Vagina (tissue), 2 donors: ENCODE measurements at places on chromosomes 4 and X.

GRCh38 chr4:72243641-72244040, 211.8 kb downstream of the NPFFR2 start:
- DNase-seq, result no peak

DNA sequence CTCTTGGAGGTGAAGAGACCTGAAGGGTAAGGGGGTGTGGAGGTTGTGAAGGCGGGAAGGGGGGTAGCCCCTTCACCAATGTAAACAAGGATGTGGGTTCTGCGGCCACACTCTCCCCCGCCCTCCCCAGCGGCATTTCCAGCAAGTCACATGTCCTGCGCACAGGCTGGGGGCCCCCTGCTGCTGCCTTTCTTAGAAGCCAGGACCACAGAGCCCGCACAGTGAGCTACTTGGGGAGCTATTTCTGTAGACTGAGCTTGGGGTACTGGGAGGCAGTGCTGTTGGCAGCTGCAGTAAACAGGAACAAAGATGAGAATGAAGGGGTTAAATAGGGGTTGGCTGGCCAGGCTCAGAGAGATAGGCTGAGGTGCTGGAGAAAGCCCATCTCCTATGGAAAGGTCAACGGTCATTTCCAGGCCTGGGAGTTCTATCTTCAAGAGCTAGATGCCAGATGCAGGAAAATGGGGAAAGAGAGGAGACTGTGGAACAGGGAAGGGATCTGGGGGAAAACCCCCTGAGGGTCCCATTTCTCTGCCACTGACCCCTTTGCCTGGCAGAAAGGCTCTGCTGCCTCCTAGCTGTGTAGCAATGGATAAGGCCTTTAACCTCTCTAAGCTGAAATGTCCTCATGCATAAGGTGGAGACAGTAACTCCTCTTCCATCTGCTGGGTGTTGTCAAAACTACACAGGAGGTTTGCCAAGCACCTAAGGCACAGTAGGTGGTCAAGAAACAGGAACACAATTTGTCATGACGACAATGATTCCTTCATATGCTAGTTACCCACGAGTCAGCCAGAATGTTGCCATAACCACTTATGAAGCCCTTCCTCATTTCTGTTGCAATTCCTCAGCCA, 18.5 kb upstream of the PIM2 start:
- DNase-seq, result no peak

GRCh38 chr4:99828477-99828876, 11.8 kb downstream of the DAPP1 start:
- no peak for DNase-seq

DNA sequence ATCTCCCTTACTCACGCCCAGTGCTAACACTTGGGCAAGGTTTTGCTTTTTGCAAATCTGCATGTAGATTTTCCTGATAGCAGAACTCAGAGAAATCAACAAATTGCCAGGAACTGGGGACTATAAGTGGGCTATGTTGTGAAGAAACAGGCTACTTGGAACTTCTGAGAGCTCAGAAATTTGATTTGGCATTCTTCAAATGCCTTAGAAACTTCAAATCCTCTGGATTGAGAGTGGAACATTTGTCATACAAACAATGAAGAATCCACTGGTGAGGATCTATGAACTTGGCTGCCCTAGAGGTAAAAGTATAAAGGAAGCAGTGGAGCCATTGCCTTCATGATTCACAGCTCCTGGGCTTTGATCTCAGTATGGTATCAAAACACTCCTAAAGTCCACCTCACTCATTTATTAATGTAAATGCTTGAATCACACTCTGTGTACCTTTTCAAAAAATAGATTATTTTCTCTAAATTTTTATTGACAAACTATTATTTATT, 126.0 kb downstream of the GLRA3 start:
- DNase-seq, result no peak

GRCh38 chr4:189187531-189188052, 753.1 kb upstream of the FRG1 start:
- DNase-seq, result no peak

DNA sequence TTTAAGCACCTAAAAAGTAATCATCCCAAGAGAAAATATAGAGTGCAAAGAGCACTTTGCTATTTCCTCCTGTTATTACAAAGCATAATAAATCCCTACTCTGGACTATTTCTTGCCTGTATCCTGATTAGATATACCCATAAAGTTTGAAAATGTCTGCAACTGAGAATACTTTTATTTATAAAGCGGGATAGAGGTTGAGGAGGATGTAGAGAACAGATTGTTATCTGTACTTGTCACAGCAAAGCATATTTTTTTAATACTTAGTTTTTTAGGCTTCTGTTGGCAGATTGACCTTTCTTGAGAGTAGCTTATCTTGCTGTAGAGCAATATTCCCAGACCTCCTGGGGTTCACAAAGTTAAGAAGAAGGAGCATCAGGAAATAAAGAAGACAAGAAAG, 396.1 kb downstream of the KCNIP4 start:
- DNase-seq, result no peak

GRCh38 chr4:108709234-108709633, 53.6 kb downstream of the ETNPPL start:
- no peak for DNase-seq

GRCh38 chrX:154815274-154815818, 10.1 kb upstream of the MPP1 start:
- no peak for DNase-seq

GRCh38 chrX:56563231-56564161, at the start of gene UBQLN2:
UBQLN2 (plus strand) TSS chrX:56563627; CDS start chrX:56563874, 247 bp downstream.
- no peak for DNase-seq

DNA sequence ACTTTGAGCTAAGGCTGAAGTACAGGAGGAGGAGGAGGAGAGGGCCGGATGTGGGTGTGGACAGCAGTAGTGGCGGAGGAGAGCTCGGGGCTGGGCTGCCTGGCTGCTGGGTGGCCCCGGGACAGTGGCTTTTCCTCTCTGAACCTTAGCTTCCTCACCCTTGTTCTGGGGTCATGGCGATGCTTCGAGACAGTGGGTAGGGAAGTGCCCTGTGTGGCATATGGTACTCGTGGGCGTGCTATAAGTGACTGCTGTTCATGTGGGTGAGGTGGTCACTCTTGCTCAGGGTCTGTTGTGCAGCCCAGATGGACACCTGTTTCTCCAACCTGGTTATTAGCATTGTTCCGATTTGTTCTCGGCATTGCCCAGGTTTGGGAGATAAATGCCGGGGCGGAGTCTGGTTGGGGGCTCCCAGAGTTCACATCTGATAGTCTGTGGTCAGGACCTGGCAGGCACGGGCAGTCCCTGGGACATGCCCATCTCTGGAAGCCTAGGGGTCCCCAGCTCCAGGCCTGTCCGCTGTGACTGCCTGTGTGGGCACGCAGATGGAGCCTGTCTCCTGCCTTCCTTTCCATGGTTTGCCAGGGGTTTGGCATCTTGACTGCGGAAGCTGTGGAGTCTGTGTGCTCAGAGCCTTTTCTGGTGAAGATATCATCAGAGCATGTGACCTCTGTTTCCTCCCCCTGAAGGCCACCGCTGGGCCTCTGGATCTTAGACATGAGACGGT, 4.9 kb upstream of the CPZ start:
- no peak for DNase-seq

DNA sequence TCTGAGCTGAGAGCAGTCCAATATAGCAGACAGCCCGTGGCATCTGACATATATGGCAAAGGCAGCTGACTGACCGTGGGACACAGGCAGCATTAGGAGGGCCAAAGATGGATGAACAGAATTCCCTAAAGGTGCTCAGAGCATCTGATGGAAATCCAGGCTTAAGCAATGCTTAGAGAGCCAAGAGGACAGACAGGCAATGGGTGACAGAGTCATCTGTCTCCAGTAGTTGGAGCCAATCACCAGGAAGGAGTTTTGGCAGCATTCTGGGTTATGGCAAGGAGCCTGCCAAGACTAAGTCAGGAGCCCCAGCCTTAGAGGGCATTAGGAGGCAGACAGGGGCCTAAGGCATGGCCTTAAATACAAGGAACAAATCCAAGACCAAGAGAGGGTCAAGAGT, 153.3 kb upstream of the USP9X start:
- no peak for DNase-seq

DNA sequence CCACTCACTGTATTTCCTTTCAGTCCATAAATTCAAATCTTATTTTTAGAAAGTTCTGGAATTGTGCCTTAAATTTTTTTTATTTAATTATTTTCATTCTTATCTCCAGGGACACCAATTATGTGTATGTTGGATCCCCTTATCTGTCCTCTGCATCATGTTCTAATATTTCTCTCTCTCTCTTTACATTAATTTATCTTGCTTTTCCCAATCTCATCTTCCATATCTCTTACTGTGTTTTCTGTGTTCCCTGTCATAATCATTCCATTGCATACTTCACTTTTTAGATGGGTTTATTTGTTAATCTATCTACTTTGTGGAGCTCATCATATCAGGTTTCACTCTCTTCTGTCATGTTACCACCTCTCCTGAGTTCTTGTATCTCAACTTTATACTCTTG, 37.4 kb downstream of the PPP2R2C start:
- DNase-seq, result no peak

DNA sequence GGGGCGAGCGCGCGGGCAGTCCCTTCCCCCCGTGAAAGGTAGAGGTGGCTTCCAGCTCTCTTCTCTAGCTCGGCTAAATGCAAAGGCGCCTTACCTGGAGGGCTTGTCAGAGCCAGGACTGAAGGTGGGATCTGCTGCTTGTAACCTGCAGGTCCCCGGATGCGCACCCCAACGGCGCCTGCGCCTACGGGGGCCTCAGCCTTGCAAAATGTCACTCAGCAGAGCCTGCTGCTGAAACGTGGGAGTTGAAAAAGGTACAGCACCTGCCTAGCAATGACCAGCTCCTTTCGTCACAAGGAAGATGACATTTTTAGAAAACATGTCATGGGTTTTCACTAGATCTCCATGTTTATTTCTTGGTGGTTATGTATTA, 583 bp downstream of the ABHD18 start:
- no peak for DNase-seq

- no peak for DNase-seq
Measured at GRCh38 chrX:16807976-16808542, 21.8 kb downstream of the TXLNG start.

- no peak for DNase-seq
Measured at GRCh38 chr4:54209617-54210016, 19.5 kb upstream of the PDGFRA start.

DNA sequence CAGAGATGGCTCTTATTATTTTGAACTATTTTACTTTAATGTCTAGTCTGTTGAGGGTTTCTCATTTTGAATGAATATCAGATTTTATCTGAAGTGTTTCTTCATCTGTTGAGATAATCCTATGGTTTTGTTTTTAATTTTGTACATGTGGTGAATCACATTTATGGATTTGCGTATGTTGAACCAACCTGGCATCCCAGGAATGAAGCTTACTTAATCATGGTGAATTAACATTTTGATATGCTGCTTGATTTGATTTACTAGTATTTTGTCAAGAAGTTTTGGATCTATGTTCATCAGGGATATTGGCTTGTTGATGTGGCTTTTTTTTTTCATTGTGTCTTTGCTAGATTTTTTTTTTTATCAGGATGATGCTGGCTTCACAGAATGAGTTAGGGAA, 2390.9 kb downstream of the PCDH7 start:
- no peak for DNase-seq

GRCh38 chrX:106300239-106300638, 132.1 kb downstream of the PWWP3B start:
- DNase-seq, result no peak

- no peak for DNase-seq
Measured at GRCh38 chr4:142776026-142776425, 70.1 kb downstream of the INPP4B start.

- DNase-seq, result no peak
Measured at GRCh38 chr4:85747882-85748491, 273.0 kb downstream of the ARHGAP24 start.

- DNase-seq, result no peak
Measured at GRCh38 chr4:153502584-153502983, 36.4 kb downstream of the TMEM131L start.

DNA sequence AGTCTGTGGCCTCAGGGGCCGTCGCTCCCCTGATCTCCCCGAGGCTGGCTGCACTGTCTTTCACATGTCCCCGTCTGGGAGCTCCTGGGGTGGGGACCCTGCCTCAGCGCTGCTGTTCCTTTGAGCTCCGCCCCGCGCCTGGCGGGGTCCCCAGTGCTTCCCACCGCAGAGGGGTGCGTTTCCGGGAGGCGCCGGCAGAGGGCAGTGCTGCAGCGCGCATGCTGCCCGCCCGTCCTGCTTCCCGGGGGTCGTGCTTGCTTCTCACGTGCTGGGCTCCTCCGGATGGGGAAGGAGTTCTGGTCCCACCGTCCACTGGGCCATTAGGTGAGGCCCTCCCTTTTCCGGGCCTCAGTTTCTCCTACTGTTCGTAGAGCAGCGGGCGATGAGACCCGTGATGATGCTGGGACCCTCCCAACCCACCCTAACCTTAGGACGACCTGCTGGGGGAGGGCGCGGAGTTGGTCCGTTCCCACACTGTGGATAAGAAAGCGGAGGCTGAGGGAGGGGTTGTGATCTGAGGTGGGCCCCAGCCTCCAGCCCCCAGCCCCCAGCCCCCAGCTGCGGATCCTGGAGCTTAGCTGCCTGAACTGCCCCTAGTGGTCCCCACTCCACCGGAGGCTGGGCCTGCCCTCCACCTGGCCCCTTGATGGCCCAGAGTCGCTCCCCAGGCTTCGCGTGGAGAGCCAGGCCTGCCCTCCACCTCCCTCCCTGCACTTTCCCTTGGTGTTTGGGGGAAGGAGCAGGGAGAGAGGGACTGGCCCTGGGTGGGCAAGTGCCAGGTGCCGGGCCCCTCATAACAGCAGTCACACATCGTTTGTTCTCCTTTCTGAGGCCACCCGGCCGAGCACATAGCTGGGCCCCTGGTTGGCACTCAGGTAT, 15.3 kb downstream of the CPZ start:
- no peak for DNase-seq

- no peak for DNase-seq
Measured at GRCh38 chr4:2290974-2291704, 29.2 kb upstream of the MXD4 start.

DNA sequence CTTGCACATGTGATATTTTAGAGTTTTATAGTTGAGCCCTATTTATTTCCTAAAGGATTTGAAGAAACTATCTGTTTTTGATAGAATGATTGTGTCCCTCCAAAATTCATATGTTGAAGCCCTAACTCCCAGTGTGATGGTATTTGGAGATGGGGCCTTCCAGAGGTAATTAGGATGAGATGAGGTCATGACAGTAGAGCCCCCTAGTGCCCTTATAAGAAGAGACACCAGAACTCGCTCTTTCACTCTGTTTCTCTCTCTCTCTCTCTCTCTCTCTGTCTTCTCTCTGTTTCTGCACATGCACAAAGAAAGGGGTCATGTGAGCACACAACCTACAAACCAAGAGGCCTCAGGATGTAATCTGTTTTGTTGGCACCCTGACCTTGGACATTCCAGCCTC, 921.9 kb upstream of the DIAPH2 start:
- DNase-seq, result no peak

GRCh38 chrX:1076871-1077651, 135.4 kb downstream of the CRLF2 start:
- no peak for DNase-seq

- DNase-seq, result no peak
Measured at GRCh38 chr4:67131224-67131623, 414.1 kb downstream of the CENPC start.
